Neuronal stem cell (in vitro differentiated cells): ENCODE measurements at places on chromosomes 4 and X.

DNA sequence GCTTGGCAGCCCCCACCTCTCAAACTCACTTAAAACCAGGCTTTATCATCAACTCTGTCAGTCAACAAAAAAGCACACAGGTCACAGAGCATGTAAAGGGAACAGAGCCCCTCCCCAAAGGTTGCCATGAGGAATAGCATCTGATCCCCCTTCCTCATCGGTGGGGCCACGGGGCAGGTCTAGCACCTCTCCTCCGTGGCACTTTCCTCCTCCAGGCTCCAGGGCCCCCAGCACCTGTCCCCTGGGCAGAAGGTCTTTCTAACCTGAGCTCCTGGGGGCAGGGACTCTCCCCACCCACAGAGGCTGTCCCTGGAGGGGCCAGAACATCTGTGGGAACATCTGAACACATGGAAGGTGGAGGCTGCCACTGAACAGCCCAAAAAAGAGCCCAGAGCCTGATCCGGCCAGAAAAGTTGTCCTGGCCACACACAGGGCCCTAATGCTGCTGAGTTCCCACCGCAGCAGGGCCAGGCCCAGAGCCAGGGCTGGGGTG, 65.7 kb downstream of the ZFYVE28 start:
- no peak for DNase-seq
- no peaks in the 10 kb centered on the region for H3K4me1 ChIP-seq
- H3K27me3 ChIP-seq: no peaks in the 10 kb centered on the region
- no peaks in the 10 kb centered on the region for H3K36me3 ChIP-seq
- no peak overlapping the region for H3K4me3 ChIP-seq

DNA sequence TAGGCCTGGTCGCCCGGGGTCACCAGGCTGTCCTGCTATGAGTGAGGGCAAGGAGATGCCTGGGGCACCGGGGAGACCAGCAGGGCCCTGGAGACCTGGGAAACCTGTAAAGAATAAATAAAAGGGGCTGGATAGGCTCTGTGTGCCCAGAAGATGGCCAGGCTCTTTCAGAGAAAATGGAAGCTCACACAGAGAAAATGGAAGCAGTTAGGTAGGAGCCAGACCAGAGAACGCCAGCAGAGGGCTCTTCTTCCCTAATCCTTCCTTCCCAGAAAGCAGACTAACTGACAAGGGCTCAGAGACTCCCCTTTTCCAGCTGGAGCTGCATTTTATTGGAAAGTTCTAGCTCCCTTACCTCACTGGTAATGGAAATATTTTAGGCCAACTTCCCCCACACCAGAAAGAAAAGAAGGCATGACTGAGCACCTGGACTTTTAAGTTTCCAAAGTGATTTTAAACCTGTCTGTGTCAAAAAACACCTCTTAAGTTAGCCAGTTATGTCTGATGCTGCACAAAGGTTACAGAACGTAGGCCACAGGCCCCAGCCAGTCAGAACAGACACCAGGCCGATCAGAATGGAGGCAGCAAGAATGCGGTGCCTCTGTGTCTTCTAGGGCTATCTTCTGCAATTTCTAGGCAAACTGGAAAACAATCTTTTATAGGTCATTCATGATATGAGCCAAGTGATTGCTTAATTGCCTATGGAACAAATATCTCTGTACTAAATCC, 74.0 kb downstream of the ATG4A start:
- H3K4me1 ChIP-seq: no peaks in the 10 kb centered on the region
- H3K27me3 ChIP-seq: no peaks in the 10 kb centered on the region
- DNase-seq: peak; percentile 3
- no peak overlapping the region for H3K27ac ChIP-seq

DNA sequence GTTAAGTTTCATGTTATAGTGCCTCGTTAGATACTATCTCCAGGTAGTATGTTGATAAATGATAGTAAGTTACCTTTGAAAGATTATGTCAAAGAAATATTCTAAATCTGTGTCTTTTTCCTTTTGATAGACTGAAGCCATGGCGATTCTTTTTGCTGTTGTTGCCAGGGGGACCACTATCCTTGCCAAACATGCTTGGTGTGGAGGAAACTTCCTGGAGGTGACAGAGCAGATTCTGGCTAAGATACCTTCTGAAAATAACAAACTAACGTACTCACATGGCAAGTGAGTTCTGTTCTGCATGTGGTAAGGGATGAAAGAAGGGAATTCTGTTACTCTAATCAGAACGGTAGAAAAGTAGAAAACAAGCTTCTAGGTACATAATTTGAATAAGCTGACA, 8.2 kb downstream of the VAMP7 start:
- peaks cover 5% of the 10 kb centered on the region for H3K36me3 ChIP-seq
- H3K4me1 ChIP-seq: no peaks in the 10 kb centered on the region
- no peak overlapping the region for H3K27ac ChIP-seq
- no peaks in the 10 kb centered on the region for H3K27me3 ChIP-seq

DNA sequence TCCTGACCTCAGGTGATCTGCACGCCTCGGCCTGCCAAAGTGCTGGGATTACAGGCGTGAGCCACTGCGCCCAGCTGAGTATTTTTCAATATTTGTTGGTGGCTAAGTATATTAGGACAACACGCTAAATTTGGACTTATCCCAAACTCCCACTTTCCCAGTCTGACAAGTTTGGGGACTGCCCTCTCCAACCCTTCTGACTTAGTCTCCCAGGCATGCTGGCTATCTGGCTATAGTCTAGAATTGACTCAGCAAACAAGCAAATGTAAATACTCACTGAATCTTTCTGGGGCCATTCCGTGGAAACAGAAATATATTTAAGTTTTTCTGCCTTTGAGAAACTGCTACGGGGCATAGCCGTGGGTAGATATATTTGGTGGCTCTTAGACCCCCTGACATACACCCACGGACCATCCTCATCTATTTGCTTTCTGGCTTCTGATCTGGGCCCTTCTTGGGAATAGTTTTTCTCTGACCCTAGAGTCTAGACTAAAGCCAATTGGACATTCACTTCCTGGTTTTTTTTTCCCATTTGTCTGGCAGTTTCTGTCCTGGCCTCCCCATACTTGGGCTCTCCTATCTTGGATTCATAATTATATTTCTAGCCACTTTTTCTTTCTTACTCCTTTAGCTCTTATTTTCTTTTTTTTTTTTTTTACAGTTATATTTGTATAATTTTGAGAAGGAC, 11.3 kb upstream of the DOCK11 start:
- no peaks in the 10 kb centered on the region for H3K27me3 ChIP-seq
- H3K36me3 ChIP-seq: no peaks in the 10 kb centered on the region
- no peak overlapping the region for H3K27ac ChIP-seq
- no peaks in the 10 kb centered on the region for H3K4me1 ChIP-seq

GRCh38 chr4:102792361-102792936, 31.7 kb upstream of the MANBA start:
- no peaks in the 10 kb centered on the region for H3K4me1 ChIP-seq

DNA sequence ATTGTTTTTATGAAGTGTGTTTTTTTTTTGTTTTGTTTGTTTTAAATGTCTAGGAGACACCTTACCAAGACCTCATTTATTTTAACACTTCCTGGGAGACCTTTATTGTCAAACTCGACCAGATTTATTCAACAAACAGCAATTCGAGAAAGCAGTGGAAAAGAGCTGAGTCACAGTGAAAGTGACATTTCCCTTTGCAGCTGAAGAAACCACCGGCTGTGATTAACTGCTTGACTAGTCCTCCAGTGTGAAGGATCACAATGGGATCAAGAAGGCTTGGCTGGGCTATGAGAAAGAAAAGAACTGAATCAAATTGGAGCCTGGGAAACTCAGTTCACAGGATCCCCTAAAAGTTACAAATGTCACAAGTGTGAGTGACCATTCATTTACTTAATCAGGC, 11.9 kb upstream of the ADH7 start:
- peak; percentile 62 for DNase-seq
- H3K4me3 ChIP-seq: no peak overlapping the region
- H3K4me1 ChIP-seq: peaks cover 4% of the 10 kb centered on the region
- H3K27me3 ChIP-seq: no peaks in the 10 kb centered on the region

DNA sequence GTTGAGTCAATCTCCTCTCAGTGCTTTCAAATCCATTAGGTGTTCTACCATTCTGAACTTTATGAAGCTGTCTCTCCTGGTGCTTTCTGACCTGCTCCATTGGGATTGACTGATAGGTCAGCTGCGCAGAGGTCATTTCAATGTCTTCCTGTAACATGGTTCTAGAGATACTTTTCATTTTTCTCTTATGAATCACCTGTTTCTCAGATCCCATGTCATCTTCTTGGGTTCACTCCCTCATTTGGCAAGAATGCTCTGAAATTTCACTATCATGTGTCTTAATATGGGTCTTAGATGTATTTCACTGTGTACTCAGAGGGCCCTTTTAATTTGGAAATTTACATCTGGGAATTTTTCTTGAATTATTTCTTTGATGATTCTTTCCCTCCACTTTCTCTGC, 13.8 kb upstream of the PGM2 start:
- no peak overlapping the region for H3K27ac ChIP-seq
- H3K36me3 ChIP-seq: no peaks in the 10 kb centered on the region
- DNase-seq: no peak
- no peaks in the 10 kb centered on the region for H3K27me3 ChIP-seq
- no peak overlapping the region for H3K4me3 ChIP-seq

DNA sequence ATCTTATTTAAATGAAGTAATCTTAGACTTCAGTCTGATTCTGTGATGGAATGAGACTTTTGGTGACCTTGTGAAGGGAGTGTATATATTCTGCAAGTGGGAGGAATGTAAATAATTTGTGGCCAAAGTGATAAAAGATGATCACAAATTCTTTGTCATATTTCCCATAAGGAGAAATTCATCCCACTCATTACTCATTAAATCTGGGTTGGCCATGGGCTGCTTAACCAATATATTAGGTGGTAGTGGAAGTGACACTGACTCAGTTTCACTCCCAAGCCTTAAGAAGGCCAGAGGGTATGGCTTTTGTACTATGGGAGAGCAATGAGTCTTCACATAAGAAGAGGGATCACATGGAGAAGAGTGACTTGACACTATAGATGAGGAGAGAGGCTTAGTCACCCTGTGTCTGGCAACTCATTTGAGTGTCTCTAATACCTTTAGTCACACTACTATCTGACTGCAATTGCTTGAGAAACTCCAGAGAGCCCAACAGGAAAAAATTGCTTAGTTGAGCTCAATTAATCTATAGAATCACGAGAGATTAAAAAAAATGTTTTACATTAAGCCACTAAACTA, 408.2 kb upstream of the PITX2 start:
- no peaks in the 10 kb centered on the region for H3K36me3 ChIP-seq
- no peaks in the 10 kb centered on the region for H3K27me3 ChIP-seq
- no peak overlapping the region for H3K4me3 ChIP-seq
- DNase-seq: no peak
- no peak overlapping the region for H3K27ac ChIP-seq

DNA sequence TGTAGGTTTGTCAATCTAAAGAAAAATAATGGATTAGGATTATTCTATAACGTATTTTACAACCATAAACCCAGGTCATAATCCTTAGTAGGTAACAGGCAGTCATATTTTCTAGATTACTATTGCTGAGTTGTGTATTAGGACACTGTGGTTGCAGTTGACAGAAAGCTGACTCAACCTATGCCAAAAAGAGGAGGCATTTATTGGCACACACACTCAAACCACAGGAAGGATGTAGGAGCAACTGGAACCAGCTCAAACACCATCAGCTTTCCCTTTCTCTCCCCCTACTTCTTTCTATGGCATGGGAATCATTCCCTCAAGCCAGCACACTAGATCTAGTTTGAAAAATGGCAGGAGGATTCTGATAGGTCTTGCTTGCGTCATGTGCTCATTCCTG, 136.4 kb upstream of the FAM9C start:
- H3K27ac ChIP-seq: no peak overlapping the region
- no peaks in the 10 kb centered on the region for H3K4me1 ChIP-seq
- no peak for DNase-seq
- no peaks in the 10 kb centered on the region for H3K36me3 ChIP-seq

DNA sequence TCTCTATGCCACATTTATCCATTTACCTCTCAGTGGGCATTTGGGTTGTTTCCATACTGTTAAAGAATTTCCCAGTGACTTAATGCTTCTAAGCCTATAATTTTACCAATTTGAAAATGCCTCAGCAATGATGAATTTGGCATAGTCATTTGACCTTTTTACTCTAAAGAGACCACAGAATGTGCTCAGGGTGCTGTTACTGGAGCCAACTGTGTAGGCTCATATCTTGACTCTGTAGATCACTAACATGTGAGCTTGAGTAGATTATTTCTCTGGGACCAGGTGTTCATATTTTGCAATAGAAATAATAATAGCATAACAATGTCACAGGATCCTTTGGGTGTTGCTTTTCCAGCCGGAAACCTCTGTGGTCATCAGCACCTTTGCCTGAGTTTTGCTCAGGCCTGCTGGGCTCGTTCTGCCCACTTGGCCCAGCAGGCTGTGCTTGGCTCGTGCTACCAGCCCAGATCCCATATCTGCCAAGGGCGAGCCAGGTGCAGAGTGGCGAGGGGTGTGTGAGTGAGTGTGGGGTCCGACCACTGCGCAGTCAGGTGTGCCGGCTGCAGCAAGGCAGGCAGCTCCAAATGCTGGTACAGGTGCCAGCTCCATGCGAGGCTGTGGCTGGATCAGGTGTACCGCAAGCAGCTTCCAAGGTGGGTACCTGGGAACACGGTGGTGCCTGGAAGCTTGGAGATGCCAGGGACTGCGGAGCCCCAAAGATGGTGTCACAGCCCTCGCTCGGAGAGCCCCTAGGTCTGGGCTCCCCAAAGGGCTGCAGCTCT, 70.6 kb upstream of the ANK2 start:
- H3K4me1 ChIP-seq: peaks cover 1% of the 10 kb centered on the region
- no peak overlapping the region for H3K4me3 ChIP-seq
- H3K27ac ChIP-seq: no peak overlapping the region
- H3K27me3 ChIP-seq: no peaks in the 10 kb centered on the region

DNA sequence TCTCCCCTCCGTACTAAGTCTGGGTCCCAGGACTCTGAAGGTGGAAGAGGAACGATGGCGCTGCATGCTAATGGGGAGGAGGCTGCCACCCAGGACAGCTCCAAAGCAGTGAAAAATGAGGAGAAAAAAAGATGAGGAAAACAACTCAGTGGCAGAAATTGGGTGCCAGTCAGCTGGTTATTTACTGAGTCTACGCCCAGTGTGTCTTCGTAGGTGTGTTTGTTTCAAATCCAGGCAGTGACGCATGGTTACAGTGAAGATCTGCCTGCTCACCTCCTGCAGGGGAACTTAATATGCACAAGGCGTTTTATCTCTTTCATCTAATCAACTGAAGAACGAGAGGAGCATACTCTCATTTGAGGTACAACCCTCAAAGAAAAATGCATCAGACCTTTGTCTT, 70.9 kb upstream of the FBXW7 start:
- peaks cover 11% of the 10 kb centered on the region for H3K4me1 ChIP-seq
- H3K36me3 ChIP-seq: no peaks in the 10 kb centered on the region

DNA sequence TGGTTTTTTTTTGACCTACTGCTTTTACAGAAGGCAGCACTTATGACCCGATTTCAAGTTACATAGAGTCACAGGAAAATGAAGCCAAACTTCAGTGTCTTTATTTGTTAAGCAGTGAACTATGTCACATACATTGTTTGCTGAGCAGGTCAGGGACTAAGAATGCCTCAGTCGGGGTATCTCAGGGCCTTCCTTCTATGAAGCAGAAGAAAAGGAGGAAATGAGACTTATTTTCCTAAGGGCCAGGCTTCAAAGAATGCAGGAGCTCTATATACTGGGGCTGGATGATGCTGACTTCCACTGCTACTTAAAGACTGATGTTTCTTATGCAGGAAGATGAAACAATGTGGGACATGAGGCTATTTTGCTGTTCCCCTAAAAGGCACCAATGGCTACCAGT, 558.4 kb upstream of the IGFBP7 start:
- no peak overlapping the region for H3K4me3 ChIP-seq
- H3K4me1 ChIP-seq: peaks cover 3% of the 10 kb centered on the region
- no peaks in the 10 kb centered on the region for H3K36me3 ChIP-seq
- no peak for DNase-seq
- no peaks in the 10 kb centered on the region for H3K27me3 ChIP-seq
- no peak overlapping the region for H3K27ac ChIP-seq

- no peak overlapping the region for H3K27ac ChIP-seq
- no peak for DNase-seq
- no peaks in the 10 kb centered on the region for H3K27me3 ChIP-seq
- no peaks in the 10 kb centered on the region for H3K36me3 ChIP-seq
- no peak overlapping the region for H3K4me3 ChIP-seq
- H3K4me1 ChIP-seq: peaks cover 12% of the 10 kb centered on the region
These were observed 217.0 kb downstream of the BMPR1B start for GRCh38 chr4:94974773-94975172.
